Cardiac fibroblast (primary cell): ENCODE measurements at places on chromosomes 5 and 9.

DNA sequence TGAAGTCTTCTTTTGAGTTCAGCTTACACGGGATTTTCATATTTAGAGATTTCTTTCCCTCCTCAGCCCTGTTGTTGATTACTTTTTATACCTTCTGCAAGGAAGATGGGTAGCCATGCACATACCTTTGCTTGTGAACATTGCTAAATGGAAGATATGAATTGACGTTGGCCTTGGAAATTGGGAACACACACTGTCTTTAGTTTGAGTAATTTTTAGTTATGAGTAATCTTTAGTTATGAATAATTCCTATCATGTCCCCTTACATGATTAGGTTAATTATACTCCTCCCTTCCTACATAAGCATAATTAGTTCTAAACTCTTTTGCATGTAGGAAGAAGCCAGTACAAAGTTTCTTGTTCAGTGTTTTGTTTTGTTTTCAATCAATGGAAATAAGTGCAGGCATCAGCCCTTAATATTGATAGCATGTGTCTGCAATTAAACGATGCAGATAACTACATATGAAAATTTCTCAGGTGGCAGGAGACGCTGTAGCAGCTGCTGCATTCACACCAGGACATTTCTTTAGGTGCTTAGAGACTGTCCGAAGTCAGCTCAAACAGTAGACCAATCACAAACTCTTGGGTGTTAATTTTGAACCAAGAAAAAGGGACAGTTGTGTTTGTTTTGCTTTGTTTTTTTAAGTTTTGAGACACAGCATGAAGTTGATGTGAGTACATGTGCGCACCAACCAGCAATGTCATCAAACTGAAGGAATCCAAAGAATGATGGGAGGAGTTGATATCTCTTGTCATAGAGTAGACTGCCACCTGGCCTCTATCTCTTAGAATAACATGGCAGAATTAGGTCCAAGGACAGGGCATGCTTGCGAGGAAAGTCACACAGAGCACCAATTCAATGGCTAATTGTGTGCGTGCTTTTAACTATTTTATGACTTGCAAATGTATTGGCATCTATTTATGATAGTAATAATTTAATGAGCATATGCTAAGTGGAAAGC, 51.4 kb downstream of the SMARCA2 start:
- DNase-seq, result peak; percentile 72

- peak; percentile 41 for DNase-seq
Observed at GRCh38 chr9:88652876-88653275, 117.9 kb downstream of the NXNL2 start.

DNA sequence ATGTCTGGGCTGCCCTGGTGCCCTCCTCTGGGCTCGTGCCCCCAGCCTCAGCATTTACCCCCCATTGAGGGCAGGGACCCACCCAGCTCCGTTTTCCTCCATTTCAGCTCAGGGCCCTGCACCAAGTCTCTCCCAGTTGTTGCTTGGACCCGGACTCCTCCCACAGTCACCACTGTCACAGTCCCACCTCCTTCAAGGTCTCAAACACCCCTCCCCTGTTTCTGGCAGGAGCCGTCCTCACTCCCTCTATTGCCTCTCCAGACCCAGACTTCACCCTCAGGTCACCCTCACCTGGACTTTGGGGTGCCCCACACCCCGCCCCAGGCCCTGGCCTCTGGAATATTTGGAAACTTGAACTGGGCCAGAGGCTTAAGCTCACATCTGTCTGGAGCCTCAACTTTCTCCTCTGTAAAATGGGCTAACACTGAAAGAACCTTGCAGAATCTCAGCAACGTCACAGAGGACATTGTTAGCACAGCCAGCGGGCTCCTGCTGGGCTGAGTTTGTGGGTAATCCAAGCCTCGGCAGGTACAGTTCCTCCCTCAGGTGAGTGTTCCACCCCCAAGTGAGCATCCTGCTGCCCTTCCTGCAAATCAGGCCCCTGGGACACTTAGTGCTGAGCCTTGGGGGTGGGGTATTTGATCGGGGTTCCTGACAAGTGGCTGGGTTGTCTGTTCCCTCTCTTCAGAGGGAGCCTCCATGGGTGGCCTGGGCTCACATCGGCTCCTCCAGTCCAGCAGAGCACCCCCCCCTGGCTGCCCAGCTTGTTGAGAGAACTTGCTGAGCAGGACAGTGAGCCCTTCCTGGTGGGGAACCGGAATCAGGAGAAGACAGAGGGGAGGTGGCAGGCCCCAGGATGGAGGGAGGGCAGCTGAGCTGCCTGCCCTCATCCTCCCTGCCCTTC, 130.1 kb downstream of the C9orf50 start:
- no peak for DNase-seq

DNA sequence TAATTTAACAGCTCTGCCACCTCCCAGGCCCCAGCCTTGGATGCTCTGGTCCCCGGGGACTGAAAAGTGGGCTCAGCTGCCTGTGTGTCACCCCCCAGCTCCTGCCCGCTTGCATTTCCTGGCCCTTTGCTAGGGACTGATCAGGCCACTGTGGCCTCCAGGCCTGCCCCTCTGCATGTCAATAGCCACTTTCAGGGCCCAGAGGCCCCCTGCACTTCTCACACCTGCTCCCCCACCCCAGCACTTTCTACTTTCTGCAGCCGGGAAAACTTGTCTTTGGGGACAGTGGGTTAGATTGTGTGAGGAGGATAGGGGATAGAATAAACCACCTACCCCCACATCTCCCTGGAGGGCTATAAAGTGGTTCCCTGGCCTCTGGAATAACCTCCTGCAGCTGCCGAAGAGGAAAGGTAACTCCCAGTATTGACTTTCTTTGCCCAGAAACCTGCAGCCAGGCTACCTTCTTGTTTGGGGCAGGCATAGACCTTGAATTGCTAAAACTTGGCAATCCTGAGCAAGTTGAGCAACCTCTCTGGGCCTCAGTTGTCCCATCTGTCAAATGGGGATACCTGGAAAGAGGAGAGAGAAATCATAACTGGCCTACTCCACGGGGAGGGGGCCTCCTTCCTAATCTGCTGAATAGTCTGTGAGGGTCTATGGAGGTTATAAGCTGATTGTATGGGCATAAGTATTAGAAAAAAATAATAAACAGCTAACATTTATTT, 7.8 kb downstream of the AIF1L start:
- no peak for DNase-seq

DNA sequence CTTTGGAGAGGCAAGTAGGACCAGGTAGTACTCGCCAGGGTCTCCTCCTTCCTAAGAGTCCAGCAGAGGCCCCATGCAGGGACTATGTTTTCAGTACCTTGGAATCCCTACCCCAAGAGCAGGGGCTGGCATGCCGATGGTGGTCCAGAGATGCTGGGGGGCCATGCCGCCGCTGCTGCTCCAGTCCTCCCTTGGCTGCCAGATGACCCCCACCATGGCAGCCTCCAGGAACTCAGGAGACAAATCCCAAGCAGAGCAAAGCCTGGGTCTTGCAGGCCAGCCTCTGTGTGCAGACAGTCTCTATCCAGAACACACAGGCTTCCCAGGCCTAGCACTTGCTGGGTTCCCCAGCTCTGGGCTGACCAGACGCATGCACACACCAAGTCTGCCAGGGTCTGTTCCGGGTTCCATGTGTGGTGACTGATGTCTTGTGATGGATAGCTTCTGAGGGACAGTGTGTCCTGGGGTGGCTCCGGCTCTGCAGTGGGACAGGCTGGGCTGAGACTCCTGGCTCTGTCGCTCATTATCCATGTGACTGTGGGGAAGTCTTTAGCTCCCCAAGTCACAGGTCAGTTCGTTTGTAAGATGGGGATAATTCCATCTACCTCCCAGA, 127.3 kb downstream of the CRB2 start:
- no peak for DNase-seq

DNA sequence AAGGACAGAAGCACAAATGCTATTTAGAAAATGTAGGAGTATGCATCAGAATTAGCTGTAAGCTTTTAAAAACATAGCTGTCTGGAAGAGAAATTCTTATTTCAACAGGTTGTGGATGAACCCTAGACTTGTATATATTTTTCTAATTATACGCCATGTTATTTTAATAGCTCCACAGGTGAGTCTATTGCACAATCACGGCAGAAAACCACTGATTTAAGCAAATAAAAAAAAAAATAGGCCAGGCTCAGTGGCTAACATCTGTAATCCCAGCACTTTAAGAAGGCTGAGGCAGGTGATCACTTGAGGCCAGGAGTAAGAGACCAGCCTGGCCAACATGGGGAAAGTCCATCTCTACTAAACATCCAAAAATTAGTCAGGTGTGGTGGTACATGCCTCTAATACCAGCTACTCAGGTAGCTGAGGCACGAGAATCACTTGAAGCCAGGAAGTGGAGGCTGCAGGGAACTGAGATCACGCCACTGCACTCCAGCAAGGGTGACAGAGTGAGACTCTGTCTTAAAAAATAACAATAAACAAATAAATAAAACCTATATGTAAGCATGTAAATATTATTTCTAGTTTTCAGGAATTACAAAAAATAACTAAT, 11.7 kb downstream of the TRIM23 start:
- DNase-seq, result no peak

DNA sequence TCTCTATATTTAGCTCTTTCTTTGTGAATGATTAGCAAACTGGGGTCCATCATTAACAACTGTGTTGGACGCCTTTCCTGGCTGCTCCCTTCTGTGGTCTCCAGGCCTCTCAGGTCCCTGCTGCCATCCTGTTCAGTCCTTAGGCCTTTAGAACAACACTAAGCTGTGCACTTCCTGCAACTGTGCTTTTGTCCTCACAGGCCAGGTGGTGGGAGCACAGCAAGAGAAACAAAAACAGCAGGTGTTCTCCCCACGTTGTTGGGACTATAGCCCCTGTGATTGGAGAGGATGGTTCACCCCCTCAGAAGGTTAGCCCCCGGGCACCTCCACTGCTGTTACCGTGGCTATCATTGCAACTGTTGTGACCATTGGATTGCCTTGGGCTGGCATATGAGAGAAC, 41.7 kb upstream of the CLINT1 start:
- DNase-seq, result no peak

DNA sequence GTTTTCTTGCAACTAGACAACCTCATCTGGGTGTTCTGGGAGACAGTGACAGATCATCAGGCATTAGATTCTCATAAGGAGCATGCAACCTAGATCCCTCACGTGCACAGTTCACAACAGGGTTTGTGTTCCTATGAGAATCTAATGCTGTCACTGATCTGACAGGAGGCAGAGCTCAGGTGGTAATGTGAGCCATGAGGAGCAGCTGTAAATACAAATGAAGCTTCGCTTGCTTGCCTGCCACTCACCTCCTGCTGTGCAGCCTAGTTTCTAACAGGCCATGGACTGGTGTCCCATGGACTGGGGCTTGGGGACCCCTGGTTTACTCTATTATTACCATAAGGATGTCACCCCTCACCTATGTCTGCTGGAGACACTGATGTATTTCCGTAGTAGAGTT, 166.8 kb downstream of the PSAT1 start:
- no peak for DNase-seq

DNA sequence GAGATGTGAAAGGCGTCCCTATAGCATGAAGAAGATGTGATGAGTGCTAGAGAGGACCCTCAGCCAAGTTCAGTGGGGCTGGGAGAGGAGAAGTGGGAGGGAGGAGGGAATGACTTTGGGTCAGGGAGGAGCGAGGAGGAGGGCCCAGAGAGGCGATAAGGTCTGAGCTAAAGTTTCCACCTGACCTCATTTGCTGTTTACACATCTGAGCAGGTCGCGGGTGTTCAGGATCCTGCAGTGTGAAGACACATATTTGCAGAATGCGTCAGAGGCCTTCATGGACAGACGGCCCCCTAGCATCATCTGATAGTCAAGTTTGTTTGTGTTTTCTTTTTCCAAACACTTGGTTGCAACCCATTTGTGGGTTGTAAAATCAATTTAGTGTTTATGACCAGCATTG, 18.9 kb upstream of the IGFBPL1 start:
- DNase-seq, result peak; percentile 15

GRCh38 chr5:132800545-132800944, 12.6 kb upstream of the SOWAHA start:
- no peak for DNase-seq

DNA sequence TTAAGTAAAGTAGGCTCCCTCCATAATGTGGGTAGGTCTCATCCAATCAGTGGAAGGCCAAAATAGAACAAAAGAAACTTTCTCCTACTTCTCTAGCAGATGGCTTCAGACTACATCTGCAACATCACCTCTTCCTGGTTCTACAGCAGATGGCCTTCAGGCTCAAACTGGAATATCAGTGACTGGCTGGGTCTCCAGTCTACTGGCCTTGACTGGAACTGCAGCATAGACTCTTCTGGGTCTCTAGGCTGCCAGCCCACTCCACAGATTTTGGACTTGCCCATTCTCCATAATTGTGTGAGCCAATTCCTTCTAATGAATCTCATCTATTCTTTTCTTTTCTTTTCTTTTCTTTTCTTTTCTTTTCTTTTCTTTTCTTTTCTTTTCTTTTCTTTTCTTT, 64.8 kb downstream of the ACER2 start:
- no peak for DNase-seq

DNA sequence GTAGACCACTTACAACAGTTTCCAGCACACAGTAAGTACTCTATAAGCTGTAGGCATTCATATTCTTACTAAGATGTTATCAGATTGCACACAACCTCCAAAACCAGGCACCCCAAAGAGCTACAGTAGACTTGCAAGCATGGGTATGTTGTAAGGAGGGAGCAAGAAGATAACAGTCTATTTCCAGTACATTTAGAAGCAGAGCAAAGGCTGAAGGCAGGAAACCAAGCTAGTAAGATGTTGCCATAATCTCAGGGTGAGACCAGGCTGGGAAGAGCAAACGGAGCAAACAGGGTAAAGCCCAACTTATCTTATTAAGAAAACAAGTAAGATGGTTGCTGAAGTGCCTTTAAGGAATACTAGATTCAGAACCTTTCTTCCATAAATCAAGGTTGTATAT, 161.1 kb downstream of the GLIS3 start:
- DNase-seq, result peak; percentile 62

GRCh38 chr5:124253203-124253810, 493.1 kb downstream of the ZNF608 start:
- DNase-seq, result no peak

DNA sequence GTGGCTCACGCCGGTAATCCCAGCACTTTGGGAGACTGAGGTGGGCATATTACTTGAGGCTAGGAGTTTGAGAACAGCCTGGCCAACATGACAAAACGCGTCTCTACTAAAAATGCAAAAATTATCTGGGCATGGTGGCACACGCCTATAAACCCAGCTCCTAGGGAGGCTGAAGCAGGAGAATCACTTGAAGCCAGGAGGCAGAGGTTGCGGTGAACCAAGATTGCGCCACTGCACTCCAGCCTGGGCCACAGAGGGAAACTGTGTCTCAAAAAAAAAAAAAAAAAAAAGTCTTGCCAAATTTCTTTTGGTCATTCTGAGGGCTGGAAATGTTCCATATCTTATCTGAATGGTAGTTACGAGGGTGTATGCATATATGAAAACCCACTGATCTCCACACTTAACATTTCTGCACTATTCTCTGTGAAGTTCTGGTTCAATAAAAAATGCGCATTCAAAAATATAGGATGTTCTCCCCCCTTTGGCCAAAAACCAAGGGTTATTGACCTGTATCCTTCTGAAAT, 13.5 kb upstream of the NIPAL4 start:
- DNase-seq, result no peak

GRCh38 chr5:74546796-74547195, 93.7 kb downstream of the ENC1 start:
- no peak for DNase-seq

GRCh38 chr5:140084541-140084940, 29.4 kb upstream of the PURA start:
- DNase-seq, result no peak

GRCh38 chr9:111986035-111986556, 89.5 kb downstream of the UGCG start:
- DNase-seq, result peak; percentile 33

GRCh38 chr9:80707120-80707519, 982.2 kb downstream of the TLE1 start:
- peak; percentile 3 for DNase-seq

- peak; percentile 66 for DNase-seq
Observed at GRCh38 chr9:125701351-125701750, 5.7 kb downstream of the MAPKAP1 start.
